Stimulated activated CD8-positive, alpha-beta memory T cell treated with anti-CD3 and anti-CD28 coated beads, Interleukin-4, amount 100 ng/mL, for 4 hours (primary cell): ENCODE measurements at places on chromosomes 3 and 15.

DNA sequence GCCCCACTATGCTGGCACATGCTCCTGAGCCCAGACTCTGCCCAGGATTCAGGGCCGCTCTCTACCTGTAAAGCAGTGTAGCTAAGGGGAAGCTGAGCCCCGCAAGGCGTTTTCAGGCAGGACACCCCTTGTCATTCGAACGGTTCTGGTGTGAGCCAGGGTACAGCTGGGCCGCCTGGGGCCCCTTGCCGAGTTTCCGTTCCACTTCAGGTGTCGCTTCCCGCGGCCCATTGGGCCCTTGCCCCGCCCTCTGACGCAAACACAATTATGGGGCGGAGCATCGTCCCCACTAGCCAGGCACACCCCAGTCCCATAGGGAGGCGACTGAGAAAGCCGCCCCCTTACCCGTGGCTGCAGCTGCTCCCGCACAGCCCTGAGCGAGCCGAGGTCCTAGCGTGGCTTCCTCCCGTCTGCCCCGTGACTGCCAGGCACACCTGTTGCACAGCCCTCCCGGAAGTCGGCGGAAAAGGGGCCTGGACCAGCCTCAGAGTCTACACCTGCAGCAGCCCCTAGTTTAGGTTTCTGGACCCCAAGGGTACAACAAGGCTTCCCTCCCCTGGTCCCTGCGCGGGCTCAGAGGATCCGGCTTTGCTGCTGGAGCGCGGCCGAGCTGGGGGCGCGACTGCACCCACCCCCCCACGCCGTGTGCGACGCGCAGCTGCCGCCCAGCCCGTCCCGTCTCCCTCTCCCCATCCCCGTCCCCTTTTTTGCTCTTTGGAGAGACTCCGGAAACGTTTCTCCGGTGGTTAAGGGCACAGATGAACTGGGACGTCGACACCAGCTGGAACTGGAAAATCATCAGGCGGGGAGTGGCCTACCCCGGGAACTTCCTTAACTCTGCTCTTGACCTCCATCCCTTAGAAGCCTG, at the start of gene PLSCR2:
TSS of gene PLSCR2 (minus strand) at position 412 of the 868 bp plus-strand sequence. CDS start 9,657 bp downstream, outside the sequence.
- peak; percentile 42 for DNase-seq

- DNase-seq, result peak; percentile 44
Measured at GRCh38 chr3:49165771-49166751, at the start of gene CCDC71. Gene CCDC71, minus strand, starts transcription at chr3:49166331. Its CDS starts 2,123 bp downstream, at chr3:49164208.

- no peak for DNase-seq
Measured at GRCh38 chr3:16538507-16538906, 25.0 kb upstream of the RFTN1 start.

- no peak for DNase-seq
Measured at GRCh38 chr3:134423153-134423552, 48.9 kb upstream of the AMOTL2 start.

DNA sequence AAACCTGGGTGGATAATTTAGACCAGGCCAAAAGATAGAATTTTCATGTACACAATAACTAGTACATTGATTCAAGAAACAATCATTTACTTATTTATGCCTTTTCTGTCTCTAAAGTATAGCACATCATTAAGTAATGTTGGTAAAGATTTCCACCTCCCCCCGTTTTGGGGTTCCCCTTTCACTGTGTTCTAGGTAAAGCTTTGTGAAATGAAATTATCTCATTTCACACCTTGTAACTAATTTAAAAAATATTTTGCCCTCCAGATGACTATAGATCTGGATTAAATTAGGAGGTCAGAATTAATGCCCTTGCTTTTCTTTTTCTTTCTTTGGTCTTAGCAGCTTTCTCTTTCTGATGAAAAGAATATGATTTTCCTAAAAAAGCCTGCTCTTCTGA, 328.5 kb upstream of the TBC1D5 start:
- DNase-seq, result no peak

DNA sequence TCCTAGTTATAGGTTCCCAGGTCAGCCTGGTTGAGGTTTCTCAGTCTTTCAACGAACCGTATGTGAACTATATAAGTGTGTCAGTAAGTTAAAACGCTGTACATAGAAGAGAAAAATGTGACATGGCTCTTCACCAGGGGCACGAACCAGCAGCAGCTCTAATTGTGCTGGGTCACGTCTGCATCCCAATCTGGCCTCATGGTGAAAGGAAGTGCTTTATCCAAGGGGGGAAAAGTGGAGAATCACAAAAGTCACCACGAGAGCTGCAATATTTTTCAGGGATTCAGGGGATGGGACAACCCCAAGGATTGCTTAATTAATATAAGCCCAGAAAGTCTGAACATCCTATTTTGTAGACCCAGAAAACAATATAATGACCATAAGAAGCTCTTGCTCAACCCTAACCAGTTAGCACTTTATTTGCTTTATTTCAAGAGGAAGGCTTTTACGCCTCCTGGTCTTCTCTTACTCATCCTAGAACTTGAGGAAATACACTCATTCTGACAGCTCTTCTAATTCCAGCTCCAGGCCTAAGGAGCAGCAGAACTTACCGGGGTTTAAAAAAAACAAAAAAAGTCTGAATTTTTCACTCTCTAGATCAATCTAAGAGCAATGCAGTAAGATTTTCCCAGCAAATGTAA, 16.5 kb downstream of the ANXA2 start:
- no peak for DNase-seq

DNA sequence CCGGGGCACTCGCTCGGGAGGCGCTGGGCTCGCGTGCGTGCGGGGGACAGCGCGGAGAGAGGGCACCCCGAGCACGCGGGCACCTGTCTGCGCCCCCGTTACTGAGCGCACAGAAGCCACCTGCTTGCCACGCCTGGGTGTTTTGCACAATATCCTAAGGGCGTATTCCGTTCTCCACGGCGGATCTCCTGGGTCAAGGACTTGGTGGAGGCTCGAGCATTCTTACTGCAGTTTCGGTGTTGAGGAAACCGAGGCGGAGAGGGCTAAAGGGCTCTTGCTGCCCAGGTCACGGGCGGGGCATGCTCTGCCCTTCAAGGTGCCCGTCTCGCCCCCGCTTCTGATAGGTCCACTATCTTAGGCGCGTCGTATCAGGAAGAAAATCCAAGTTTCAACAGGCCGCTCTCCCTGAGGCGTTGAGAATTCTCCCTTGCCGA, 526 bp downstream of the GPD1L start:
- no peak for DNase-seq

- no peak for DNase-seq
Measured at GRCh38 chr3:133038089-133038730, at the start of gene TMEM108. Gene TMEM108, plus strand, starts transcription at chr3:133038391.

DNA sequence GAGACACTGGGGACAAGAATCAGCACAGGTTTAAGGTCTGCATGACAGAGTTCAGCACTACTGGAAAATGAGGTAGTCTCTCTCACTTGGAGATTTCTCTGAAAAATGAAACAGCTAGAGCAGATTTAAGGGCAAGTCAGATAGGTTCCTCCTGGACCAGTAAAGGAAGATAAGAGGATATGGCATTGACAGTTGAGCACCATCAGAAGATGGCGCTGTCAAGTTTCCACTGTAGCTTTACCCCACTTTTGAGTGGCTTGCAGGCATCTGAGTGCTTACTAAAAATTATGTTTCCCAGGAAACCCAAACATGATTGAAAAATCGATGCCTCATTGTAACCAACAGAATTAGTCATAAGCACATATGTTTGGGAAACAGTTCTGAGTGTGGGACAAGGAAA, 407.2 kb upstream of the UBE2E2 start:
- no peak for DNase-seq

DNA sequence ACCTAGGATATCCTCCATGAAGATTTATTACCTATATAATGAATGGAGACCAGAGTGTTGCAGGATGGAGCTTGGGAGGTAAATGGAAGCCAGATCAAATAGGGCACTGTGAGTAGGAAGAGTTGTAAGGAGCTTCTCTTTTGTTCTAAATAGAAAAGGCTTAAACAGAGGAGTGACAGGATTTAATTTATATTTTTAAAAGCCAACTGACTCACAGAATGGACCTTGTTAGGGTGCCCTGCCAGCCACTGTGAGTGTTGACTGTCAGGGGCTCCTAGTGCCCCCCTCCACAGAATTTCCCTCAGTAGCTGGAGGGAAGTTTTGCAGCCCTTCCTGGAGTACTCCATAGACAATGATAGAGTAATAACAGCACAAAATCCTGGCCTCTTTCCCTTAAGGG, 547.5 kb downstream of the MCTP2 start:
- DNase-seq, result no peak

DNA sequence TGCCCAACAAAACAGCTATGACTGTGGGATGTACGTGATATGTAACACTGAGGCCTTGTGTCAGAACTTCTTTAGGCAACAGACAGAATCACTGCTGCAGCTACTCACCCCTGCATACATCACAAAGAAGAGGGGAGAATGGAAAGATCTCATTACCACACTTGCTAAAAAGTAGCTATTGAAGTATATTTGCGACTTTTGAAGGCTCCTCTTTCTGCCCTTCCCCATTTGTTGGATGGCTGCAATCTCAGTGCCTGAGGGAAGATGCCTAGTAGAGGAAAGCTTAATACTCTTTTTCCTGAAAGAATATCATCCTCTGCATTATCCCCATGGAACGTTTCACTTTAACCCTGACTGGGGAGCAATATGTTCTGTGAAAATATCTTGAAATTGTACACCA, 21.9 kb downstream of the SENP8 start:
- DNase-seq, result no peak

- no peak for DNase-seq
Measured at GRCh38 chr3:197583371-197583770, 27.6 kb upstream of the BDH1 start.

DNA sequence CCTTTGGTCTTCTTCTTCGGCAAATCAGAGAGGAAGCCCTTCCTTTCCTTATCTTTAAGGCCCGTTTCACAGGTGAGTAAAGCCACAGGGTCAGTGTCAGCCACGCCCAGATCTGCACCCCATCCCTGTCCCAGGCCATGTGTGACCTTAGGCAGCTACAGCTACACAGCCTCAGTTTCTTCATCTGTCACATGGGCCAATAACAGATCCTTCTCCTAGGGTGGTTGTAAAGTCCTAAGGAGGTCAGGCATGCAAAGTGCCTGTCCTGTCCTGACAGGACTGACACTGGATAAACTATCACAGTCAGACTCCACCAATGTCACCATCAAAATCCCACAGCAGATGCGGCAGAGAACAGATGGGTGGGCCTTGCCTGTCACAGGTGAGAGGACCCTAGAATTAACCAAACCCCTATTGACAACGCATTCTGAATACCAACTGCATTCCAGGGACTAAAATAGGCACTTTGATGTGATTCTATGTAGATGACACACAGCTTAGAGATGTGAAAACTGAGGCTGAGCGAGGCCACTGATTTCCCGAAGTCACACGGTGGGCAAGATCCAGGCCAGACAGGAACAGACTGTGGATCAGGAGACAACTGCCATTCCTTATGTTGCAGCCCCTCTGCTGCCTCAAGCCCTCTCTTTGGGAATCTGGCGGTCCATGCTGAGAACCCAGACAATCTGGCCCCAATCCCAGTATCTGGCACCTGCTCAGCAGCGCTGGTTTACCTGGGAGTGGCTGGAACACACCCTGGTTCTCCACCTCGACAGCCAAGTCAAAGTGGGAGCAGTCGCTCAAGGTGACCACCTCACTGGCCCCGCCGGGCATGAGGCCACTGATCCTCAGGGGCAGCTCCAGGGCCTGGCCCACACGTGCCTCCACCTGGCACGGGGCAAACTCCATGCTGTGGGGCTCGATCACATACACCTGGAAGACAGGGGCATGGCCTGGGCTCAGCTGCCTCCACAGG, 48.7 kb downstream of the NUP210 start:
- no peak for DNase-seq

GRCh38 chr3:155891321-155891720, 20.9 kb downstream of the GMPS start:
- no peak for DNase-seq

GRCh38 chr3:76387000-76387399, 601.7 kb upstream of the ZNF717 start:
- DNase-seq, result no peak

DNA sequence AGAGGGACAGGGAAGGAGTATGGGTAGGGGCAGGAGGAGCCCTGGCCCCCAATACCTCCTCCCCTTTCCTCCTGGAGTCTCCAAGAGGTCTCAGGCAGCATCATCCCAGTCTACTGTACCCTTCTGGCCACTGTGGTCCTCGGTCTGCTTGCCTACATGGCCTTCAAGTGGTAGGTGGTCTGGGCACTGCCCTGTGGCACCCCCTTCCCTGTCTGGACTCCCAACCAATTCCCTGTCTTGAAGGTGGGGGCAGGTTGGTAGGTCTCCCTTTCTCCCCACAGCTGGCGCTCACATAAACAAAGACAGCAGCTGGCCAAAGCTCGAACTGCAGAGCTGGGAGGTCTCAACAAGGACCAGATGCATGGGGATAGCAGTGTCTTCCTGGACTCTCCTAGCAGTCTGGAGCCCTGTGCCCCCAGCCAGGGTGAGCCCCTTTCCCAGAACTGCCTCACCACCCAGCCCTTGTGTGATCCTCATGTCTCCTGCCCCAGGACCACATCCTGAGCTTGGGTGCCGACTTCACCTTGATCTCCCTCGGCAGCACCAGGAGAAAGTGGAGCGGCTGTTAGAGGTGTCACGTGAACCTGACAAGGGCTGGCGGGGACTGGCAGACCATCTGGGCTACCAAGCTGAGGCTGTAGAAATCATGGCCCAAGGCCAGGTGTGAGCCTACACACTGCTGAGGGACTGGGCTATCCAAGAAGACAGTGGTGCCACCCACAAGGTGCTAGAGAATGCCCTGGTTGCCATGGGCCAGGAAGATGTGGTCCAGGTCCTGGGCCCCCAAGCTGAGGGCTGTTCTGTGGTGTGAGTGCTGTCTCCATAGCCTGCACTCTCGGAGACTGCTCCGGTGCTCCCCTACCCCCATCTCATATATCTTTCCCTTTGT, 33.1 kb downstream of the NBEAL2 start:
- DNase-seq, result no peak

DNA sequence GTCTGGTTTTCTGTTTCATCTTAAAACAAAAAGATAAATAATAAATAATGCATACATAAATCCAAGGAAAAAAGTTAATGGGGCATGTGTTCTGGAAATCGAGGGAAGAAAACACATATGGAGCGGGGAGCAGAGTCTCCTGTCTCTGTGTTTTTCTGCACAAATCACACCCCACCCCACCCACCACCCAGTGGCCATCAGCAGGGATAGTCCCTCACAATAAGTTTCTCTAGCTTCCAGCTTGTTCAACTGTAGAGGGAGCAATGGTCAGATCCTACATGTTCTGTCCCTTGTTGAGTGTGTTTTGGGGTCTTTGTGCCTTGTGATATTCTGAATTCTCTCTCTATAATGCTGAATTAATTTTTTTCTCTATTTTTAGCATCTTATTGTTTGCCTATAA, 26.8 kb upstream of the CHRNA7 start:
- DNase-seq, result no peak
